CD4-positive, alpha-beta memory T cell (primary cell): ENCODE measurements at places on chromosomes 7 and 10. TPM values are rescaled to one million over a fixed set of nuclear protein-coding genes. Genes with fewer than 3 reads are reported as not detected.

GRCh38 chr10:78541481-78542140 is 507.9 kb downstream of the RPS24 start:
- DNase-seq = no peak

DNA sequence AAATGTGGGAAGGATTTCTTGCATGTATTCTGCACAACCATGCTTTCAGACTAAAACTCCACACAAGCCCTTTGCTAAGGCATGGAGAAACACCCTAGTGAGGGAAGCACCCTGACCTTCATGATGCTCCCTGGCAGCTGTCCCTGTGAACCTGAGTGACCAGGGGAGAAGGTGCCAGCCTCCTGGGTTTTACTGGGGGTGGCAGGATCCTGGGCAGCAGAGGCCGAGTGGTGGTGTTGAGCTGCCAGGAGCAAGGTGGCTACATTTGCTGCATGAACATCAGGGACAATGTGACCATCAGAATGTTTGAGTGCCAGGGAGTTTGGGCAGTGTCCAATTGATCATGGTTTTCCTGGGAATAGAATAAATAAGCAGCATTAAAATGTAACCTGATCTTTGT is 437.9 kb downstream of the TCERG1L start:
- DNase-seq = no peak

GRCh38 chr10:46028584-46029460 is 1.6 kb downstream of the NCOA4 start:
- DNase-seq = peak; percentile 61

DNA sequence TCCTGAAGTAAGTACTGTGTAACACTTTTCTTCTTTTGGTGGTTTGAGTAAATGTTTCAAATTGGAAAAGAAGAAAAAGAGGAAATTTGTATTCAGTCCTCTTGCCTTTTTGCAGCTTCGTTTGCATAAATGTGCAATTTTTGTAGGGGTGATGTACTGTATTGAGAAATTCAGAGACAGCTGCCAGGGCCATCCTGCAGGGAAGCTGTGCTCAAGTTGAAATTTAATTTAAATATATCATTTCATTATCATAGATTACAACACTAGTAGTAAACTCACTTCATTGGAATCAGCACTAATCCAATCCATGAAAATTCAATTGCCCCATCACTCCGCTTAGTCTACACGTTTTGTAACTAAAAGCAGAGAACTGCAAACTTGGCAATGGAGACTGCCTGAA is 415.4 kb downstream of the DNAJB9 start:
- no peak for DNase-seq

GRCh38 chr7:20350518-20350951 is 19.8 kb downstream of the ITGB8 start:
- no peak for DNase-seq

ATP6V0A4 gene
- total RNA-seq = not detected

CYP2C9 gene
- not detected for total RNA-seq

TSPAN33 gene
- total RNA-seq = 1.0 TPM

EIF3B gene
- 138 TPM for total RNA-seq

ANK3 gene
- total RNA-seq = 90.1 TPM

AKR1C8 gene
- total RNA-seq = 9.2 TPM

TMEM176A gene
- total RNA-seq = 2.6 TPM

CALD1 gene
- not detected for total RNA-seq
